CD8-positive, alpha-beta memory T cell (primary cell): ENCODE measurements at places on chromosomes 2 and 18.

GRCh38 chr2:130820279-130820861 is 16.3 kb upstream of the ARHGEF4 start:
- no peak for DNase-seq

DNA sequence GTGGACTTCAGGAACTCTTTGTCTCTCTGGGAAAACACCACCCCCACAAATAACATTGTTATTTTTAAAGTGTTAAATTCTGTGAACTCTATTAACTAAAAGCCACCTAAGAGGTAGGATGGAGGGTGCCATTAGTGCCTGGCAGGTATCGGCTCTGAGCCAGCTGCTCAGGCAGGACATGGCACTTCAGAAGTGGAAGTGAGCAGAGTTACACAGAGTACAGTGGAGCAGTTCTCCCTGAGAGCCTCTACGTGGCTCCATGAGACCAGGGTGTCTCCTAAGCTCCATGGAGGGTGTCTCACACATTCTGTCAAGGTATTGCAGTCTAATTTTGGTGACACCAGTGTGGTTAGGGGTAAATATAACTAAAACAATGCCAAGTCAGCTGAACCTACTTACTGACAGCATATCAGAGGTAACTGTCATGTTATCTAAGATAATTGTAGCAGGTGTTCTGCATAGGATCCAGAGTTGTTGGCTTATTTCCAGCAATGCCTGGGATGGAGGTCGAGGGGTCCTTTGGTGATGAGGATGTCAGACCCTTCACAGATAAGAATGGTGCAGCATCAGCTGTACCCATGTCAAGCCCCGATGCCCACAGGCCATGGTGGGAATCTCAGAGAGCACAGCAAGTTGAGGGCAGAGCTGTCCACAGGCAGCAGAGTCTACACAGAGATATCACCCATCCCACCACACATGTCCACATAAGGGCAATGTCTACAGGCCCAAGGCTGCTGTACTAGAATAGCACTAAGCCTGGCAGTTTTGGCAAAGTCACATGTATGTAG is 8.6 kb upstream of the MALL start:
- no peak for DNase-seq

DNA sequence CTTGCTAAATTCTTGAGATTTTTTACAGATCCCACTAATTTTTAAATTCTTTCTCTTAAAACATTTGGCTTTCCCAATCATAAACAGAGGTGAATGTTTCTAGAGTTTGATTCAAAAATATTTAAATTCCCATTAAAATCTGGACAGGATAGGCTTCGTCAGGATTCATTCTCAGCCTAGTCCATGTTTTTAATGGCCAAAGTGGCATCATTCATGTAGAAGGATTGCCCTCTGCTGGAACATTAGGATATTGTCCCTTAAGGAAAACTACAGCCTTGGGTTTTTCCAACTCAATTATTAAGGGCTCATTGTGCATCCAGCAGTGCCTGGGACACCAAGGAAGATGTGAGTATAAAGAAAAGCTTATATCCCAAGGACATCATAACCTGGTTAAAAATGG is 71.7 kb downstream of the TPGS2 start:
- DNase-seq = no peak

DNA sequence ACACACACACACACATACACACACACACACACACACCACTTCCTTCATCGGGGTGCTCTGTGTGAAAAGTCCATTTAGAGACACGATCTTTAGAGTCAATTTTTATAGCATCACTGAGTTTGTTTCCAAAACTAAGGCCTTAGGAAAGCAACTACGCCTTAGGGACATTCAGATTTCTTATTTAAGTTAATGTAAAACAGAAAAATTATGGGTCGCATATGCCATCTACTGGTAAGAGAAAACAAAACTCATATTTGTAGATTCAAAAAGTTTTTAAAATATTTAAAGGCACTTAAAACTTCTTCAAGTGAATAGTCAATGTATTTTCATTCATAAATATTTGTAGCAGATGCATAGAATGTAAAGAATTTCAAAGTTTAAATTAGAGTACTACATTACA is 166.2 kb downstream of the ATAD2B start:
- DNase-seq = no peak

GRCh38 chr18:32441533-32441932 is 29.1 kb downstream of the GAREM1 start:
- no peak for DNase-seq

DNA sequence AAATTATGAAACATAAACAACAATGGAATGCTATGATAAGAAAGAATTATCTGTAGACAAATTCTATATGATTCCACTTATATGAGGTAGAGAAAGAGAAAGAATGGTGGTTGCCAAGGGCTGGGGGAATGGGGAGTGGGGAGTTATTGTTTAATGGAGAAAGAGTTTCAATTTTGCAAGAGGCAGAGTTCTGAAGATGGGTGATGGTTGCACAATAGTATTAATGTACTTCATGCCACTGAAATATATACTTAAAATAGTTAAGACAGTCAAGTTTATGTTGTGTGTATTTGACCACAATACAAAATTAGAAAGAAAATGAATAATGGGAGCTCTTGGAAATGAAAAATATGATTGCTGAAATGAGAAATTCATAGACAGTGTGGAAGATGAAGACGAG is 22.6 kb upstream of the FAM117B start:
- no peak for DNase-seq

- DNase-seq = no peak
These were observed 253.4 kb upstream of the ZSWIM2 start for GRCh38 chr2:187102381-187102780.

- no peak for DNase-seq
These were observed 253.7 kb upstream of the LINC00305 start for GRCh38 chr18:64402636-64403035.

DNA sequence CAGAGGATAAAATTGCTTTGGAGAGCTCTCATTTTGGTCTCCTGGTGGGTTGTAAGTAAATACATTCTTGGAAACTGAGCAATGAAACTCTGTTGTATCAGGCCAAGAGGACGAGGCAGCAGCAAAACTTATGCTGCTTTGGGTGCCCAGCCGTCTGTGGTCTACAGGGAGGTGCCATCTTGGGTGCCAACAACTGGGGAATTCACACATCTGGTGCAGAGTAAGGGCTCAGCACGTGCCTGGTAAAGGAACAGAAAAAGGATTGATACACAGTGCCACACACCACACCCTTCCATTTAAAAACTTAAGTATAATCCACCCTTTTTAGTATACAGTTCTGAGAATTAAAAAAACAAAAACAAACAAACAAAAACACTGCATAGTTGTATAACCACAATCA is 221.9 kb downstream of the TSN start:
- DNase-seq = no peak

DNA sequence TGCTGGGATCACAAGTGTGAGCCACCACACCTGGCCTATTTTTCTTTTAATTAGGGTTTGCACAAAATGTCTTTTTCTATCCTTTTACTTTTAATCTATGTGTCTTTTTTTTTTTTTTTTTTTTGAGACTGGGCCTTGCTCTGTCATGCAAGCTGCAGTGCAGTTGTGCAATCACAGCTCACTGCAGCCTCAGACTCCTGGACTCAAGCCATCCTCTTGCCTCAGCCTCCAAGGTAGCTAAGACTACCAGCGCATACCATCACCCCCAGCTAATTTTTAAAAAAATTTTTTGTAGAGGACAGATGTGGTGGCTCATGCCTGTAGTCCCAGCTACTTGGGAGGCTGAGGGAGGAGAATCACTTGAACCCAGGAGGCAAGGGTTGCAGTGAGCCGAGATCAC is 27.1 kb downstream of the ADCY3 start:
- DNase-seq = no peak

DNA sequence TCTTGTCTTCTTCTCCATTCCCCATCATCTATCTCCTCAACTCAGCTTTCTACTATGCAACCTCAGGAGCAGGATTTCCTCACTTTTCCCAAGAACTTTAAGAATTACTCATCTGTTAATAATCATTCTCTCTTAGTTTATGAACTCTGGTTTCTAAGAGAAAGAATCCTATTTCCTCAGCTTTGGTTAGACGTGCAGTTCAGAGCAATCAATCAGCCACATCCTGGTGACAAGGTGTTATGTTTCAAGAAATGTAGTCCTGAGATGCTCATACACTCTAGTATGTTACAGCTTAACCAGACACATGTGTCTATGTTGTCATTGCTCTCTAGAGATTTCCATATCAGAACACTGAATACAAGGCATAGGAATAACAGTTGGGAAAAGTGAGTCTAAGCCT is 277.9 kb downstream of the MBD2 start:
- DNase-seq = no peak

- DNase-seq = no peak
These were observed 845.9 kb upstream of the ID2 start for GRCh38 chr2:7835693-7836680.

GRCh38 chr2:240244543-240244942 is 104.1 kb upstream of the OTOS start:
- no peak for DNase-seq

DNA sequence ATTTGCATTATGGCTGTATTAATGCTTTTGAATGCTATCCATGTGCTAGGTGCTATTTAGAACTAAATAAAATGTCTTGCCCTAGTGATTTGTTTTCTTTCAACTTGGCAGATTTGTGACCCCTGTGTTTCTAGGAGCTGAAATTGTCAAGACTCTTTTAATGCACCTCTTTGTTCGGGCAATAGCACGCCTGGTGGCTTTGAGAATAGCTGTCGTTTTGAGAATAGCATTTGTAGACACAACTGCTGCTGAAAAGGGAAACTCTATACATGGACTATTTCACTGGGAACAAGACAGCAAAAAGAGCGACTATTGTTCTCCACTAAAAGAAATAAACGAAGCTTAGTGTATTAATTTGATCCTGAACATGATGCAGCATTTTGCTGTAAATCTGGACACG is 352.1 kb upstream of the ZNF521 start:
- no peak for DNase-seq

DNA sequence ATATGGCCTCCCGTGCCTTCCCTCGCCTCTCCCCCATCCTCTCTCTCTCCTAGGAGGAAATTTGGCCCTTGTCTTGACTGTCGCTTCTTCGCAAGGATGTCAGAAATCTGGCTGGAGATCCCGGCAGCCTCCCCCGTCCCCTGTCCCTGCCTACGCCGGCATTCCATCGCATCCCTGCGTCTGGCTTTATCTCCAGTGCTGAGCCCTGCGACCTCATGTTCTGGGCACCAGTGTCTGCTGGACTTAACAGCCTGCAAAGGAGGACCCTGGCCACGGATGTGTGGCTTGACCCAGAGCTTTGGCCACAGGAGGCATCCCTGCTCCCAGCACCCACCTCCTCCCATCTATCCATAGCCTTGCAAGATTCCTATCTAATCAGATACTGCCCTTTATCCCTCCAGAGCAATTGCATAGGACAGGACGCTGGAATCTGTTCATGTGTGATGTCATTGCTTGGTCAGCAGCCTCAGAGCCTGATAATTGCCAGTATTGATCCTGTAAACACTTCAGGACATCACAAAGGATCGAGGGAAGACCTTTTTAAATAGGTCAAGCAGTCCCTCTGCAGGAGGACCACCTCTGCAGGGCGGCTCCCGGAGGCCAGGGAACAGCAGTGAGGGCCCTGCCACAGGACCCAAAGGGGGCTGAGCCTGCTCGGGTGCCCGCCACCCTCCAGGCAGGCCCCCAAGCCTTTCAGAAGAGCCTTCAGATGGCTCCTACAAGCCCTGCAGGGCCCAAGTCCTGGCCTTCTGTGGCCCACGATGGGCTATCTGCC is 168.2 kb downstream of the TWIST2 start:
- no peak for DNase-seq

GRCh38 chr2:84486441-84487115 is 27.5 kb upstream of the SUCLG1 start:
- DNase-seq = no peak

- DNase-seq = no peak
These were observed 242.3 kb upstream of the NOL4 start for GRCh38 chr18:34467058-34467457.

DNA sequence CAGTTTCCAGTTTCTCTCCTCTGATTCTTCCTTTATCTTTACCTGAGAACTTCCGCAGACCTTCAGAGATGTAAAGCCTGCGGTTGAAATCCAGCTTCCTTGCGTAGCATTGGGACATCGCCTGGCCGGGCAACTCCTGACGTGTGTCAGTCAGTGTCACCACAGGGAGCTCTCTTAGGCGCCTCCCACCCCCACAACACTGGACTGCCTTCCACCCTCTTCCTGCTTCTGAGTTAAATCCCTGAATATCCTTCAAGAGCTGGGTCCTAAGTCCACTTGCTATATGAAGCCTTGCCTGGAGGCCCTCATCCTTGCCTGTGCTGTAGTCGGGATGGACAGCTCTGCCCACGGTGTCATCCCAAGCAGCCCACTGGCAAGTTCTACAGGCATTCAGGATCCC is 179.4 kb downstream of the SEPTIN10 start:
- DNase-seq = no peak

- no peak for DNase-seq
These were observed 71.1 kb downstream of the DYSF start for GRCh38 chr2:71524476-71524875.

- DNase-seq = no peak
These were observed 83.5 kb downstream of the MYO5B start for GRCh38 chr18:50111398-50111797.

DNA sequence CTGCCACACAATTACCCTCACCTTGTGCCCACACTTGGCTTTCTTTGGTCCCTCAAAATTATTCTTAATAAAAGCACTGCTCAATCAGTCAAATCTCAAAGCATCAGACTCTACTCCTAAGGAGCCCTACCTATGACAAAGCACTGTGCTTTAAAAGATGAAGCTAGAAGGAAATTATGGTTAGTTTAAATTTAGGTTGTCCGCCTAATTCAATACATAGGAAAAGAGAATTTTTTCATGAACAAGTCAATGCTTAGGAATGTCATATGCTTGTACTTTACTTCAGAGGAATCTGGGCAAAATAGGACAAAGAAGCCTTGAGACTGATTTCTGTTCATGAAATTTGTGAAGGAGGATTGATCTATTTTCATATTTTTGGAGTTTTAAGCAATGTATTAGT is 726.4 kb upstream of the CDH2 start:
- no peak for DNase-seq

DNA sequence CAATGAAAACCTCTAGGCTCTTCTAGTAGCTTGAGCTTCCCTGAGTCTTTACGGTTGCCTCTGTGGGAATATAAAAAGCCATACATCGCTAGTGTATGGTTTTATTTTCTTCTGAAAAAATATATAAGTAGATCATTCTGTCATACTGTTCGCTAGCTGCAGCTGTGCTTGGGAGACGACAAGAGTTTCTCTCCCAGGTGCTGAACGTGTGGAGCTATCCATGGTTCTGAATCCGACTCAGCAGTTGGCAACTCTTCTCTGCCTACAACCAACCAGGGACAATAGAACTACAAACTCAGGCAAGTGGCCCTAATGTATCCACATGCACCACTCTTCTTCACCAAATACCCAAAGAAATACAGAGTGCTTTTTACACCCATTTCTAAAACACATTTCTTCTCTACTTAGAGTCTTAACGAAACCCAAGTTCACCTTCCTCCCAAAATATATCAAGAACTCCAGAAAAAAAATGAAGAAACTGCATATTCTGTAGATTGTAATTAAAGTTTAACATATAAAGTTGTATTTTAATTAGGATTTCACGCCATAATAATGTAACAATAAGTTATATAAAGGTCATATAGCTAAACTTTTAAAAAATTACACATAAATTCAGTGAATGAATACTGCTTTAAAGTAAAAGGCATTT is 2.2 kb upstream of the KCNH7 start:
- no peak for DNase-seq
